H1 (cell line): ENCODE measurements at places on chromosomes 16 and 17.

GRCh38 chr17:67637901-67638641 lies 79.7 kb upstream of the NOL11 start:
- no peak for DNase-seq

GRCh38 chr17:58671969-58672368 lies 19.9 kb downstream of the TEX14 start:
- no peak for DNase-seq

GRCh38 chr17:79137789-79138165 lies 63.2 kb downstream of the ENGASE start:
- no peak for DNase-seq

DNA sequence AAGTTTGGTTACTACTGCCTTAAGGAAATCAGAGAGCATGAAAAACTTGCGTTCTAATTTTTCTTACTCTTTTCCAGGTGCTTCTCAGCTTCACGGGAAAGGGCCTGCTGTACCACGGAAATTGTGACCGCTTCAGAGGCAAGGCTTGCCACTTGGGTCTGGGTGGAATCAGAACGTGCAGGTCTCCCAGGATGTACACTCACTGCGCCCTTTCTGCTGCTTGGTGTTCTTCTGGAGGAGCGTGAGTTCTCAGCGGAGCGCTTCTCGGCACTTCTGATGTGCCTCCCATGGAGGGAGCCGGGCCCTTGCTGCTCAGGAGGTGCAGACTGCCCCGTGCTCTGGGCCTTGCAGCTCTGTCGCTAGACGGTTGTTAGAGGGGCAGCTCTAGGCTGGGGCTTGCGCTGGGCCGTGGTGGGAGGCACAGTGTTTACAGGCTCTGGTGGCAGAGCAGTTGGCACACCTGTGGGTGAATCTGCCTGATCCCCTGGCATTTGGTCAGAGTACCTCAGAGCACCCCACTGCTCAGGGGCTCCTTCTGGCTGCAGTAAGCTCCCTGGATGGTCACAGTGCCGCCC lies 32.8 kb downstream of the UBN1 start:
- DNase-seq = no peak

- no peak for DNase-seq
Observed at GRCh38 chr17:44530896-44531418, 26.3 kb upstream of the FZD2 start.
